ENCODE measurements at places on chromosomes 5 and 9.

- DNase-seq: no peak
These were observed 109.2 kb downstream of the ANXA2R start for GRCh38 chr5:42930934-42931333.

GRCh38 chr9:84970432-84970831 lies 300.9 kb downstream of the NTRK2 start:
- peak; percentile 49 for DNase-seq

DNA sequence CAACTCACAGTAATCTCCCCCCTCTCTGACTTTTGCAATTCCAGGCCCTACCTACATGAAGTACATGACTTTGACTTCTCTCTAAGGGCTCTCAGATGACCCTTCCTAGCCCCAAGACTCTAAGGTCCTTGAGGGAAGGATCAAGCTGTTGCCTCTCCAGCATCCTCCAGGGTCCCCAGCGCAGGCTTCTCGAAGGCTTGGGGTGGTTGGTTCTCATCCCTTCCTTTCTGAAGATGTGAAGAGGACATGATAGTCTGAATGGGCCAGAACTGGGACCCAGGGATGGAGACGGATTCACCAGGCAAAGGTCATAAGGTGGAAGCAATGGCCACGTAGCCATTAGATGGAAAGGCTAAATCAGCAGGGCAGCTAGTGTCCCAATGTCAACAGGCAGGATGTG lies 86.8 kb downstream of the NRG2 start:
- no peak for DNase-seq

GRCh38 chr5:132205385-132206125 lies 22.1 kb downstream of the P4HA2 start:
- DNase-seq: no peak

- no peak for DNase-seq
These were observed 188.8 kb downstream of the MTRR start for GRCh38 chr5:8057769-8058168.

GRCh38 chr9:111736714-111737113 lies 58.0 kb downstream of the SHOC1 start:
- no peak for DNase-seq

DNA sequence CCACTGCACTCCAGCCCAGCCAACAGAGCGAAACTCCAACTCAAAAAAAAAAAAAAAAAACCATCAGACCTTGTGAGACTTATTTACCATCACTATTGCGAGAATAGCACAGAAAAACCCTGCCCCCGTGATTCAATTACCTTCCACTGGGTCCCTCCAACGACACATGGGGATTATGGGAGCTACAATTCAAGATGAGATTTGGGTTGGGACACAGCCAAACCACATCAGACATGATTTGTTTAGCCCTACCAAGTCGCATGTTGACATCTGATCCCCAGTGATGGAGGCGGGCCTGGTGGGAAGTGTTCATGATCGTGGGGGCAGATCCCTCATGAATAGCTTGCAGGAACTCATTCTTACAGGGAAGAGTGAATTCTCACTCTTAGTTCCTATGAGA lies 26.6 kb downstream of the MYO10 start:
- no peak for DNase-seq

GRCh38 chr5:180173198-180173544 lies 35.8 kb downstream of the RASGEF1C start:
- no peak for DNase-seq

GRCh38 chr5:68898951-68899471 lies 194.8 kb upstream of the SLC30A5 start:
- DNase-seq: peak; percentile 68

DNA sequence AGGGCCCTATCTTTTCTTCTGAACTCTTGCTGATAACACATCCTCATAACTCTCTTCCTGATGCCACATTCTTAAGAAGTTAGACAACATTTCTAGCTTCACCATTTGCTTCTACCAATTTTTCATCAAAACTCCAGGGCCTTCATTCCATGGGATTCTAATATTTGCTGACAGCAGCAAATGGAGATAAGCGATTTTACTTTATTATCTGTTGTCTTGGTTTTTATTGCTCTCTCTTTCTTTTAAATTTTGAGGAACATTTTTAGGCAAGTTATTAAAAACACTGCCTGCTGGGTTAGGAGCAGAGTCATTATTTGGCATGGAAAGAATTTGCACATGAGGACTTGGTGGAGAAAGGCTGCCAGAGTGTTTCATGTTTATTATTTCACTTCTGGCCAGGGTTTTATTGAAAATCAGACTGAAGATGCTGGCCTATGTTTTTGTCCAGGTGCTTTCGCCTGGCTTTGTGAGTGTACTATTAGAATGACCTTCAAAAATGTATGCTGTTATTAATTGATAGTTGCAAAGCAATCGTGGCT lies 27.7 kb downstream of the NSG2 start:
- DNase-seq: no peak

DNA sequence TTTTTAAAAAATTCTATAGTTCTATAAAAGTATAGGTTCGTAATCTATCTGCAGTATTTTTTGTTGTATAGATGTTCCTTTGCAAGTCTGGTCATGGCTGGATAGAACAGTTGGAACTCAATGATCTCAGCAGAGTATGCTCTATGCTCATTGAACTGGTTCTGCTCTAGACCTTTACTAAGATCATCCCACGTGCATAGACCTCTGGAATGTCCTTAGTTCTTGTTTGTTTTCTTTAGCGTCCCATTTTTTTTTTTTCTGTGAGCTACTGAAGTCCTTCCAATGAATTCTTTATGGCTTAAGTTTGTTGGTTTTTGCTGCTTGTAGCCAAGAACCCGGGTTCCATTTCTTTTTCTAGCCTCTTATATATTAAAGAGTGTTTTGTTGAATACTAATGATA lies 3.5 kb downstream of the TMEM38B start:
- no peak for DNase-seq

- no peak for DNase-seq
These were observed 41.7 kb downstream of the AHRR start for GRCh38 chr5:362978-363765.

GRCh38 chr5:15794052-15794985 lies 294.3 kb downstream of the FBXL7 start:
- DNase-seq: no peak

GRCh38 chr9:113618836-113619490 lies 155.4 kb downstream of the RGS3 start:
- DNase-seq: no peak

- DNase-seq: peak; percentile 30
These were observed 248.6 kb upstream of the KLF4 start for GRCh38 chr9:107737987-107738743.

- no peak for DNase-seq
These were observed 303.1 kb upstream of the CLINT1 start for GRCh38 chr5:158162026-158162425.

DNA sequence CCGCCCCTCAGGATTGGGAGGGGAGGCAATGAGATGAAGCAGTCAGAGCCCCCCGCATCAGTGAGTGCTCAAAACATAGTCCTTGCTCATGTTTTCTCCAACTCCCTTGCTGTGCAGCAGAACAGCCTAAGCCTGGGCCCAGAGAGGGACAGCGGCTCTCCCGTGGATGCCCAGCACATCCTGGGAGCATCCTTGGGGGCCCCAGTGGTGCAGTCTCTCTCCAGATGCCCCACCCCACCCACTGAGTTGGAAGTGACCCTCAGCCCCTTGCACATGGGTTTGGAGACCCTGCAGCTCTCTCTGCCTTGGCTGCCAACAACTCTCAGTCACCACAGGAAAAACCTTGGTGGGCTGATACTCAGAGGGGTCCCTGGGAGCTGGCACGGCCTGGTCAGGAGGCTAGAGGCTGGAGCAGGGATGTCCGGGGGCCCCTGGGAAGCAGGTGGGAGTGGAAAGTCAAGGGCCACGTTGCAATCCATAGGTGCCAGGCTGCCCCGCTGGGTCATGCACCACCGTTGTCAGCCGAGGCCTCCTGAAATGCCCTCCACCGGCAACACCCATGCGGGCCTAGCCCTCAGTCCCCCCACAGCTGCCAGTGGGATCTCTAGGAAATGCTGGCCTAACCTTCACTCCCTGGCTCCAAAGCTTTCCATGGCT lies 242.5 kb downstream of the PBX3 start:
- DNase-seq: no peak
